ENCODE measurements at places on chromosomes 3 and 15.

DNA sequence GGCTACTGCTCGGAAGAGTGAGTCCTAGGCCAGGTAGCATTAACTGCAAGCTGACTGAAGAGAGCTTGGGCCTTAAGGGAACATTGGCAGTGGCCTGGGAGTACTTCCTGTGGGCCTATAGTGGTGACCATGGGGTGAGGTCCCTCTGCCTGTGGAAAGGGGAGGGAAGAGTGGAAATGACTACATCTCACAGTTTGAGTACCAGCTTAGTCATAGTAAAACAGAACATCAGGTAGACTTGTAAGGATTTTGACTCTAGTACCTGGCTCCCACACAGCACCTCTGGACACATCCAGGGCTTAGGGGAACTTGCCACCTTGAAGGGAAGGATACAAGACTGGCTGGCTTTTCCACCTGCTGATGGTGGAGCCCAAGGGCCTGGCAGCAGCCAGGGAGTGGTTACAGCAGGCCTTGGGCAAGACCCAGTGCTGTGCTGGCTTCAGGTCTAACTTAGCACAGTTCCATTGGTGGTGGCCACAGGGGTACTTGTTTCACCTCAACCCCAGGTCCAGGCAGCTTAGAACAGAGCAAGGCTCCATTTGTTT, 147.8 kb downstream of the SLC9A9 start:
- no peak for DNase-seq

GRCh38 chr3:158733656-158734055, 1.4 kb upstream of the RARRES1 start:
- DNase-seq: no peak

GRCh38 chr15:67396114-67396513, 124.8 kb upstream of the C15orf61 start:
- no peak for DNase-seq

DNA sequence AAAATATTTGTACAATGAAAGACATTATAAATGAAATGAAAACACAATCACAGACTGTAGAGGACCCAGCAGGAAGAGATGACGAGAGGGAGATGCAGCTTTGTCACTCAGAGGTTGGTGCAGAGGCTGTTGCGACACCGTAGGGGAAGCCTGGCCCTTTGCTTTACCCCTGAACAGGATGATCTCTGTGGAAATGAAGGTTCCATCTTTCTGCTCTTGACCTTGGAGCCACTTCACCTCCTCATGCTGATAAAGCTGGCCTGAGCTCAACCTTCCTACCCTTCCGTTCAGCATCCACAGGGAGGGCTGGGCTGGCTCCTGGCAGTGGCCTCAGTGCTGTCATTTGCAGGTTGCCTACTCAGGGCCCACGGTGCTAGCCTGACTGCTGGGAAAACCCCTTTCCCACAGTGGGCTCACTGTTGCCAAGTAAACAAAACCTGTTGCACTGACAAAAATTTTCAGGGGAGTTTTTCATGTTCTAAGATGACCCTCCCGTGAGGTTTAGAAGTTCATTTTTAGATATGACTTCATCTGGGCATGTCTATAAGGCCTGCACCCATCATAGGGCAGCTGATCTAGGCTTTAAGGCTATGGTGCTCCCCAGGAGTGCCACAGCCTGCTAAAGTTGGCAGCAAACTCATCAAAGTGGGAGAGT, 3.0 kb upstream of the CD80 start:
- DNase-seq: no peak

GRCh38 chr3:15512166-15512565, 9.3 kb downstream of the COLQ start:
- DNase-seq: peak; percentile 19

DNA sequence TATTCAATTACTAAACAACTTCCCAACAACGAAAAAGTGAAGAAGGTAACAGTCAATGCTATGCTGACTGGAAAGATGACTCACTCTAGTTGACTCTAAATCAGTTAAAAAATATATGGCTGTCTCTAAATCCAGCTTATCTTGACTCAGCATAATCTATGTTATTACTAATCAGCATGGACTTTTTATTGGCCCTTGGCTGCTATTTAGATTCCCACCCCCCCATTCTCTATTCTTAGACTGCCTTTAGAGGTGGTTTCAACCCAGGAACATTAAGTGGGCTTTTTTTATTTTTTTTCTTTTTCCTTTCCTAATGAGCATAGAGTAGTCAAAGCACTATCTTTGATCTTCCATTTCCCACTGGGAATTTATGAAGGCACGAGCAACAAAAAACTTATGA, 1.9 kb downstream of the PCOLCE2 start:
- peak; percentile 88 for DNase-seq

DNA sequence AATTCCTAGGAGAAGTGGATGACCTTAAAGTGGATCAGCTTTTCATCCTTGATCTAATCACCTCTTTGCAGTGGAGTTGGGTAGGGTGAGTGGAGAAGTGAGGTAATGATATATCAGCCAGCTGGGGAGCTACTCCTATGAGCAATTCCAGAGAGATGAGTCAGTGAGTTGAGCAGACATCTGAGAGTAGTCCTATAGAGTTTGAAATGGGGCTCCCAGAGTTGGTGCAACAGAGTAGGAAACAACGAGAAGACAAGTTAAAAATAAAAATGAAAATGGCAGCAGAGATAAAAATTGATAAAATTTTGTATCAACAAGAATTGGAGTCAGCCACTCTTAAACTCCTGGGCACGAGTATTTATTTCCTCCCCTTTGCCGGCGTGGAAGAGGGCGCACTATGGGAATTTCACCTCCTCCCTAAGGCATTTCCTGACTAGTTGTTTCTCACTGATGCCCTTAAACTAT, 150.8 kb upstream of the DPH6 start:
- peak; percentile 83 for DNase-seq

DNA sequence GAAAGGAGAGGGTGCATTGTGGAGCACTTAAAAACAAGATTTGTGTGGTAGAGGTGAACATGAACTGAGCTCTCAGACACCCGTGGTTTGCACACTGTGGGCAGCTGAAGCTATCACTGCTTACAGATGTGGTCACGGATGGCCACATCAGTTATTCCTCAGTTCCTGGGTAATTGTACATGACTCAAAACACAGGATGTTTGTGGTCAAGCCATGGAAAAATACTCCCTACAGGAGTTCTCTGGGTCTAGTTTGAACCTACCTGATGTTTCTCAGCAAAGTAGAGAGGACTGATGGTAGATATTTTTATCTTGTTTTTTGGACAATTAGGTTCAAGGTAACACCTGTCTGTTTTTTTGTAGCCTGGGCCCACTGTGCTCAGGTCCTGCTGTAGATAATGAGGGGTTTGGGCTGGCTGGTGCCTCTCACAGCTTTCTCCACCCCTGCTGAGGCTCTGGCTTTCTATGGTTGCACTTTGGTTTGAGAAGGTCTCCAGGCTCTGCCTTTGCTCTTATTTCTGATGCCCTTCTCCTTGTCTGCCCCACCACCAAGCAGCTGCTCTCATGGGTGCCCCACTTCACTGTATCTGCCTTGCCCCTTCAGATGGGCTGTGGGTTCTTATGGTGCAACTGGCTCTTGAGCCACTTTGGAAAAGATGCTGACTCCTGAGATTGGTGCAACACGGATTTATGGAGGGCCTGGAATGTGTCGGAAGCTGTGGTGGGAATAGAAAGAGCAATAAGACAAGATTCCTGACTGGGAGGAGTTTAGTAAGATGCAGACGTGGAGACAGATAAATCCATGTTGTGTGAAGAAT, 40.1 kb downstream of the CDCP1 start:
- DNase-seq: peak; percentile 86

DNA sequence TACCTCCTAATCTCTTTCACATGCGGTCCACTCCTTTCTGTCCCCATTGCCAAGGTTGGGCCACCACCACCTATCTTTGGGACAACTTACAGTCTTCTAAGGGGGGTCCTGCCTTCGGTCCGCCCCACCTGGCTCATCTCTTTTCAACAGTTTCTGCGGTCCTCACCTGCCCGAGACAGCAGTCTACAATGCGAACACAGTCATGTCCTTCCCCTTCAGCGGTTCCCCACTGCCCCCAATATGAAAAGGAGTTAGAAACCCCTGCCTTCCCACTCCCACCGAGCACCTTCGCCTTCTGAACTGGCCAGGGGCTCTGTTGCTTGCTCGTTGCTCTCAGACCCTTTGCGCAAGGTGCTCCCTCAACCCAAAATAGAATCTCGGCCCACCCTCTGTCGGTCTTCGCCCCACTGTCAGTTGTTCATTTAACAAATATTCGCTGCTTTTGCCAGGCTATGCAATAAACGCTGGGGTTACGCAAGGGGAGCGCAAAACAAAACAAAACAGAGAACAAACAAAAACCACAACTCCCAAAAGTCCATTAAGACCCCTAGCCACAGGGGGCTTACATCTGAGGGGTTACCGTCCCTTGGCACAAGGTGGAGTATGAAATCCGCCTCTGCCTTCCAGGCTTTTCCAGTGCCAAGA, 611 bp upstream of the FANCI start:
- DNase-seq: peak; percentile 44

DNA sequence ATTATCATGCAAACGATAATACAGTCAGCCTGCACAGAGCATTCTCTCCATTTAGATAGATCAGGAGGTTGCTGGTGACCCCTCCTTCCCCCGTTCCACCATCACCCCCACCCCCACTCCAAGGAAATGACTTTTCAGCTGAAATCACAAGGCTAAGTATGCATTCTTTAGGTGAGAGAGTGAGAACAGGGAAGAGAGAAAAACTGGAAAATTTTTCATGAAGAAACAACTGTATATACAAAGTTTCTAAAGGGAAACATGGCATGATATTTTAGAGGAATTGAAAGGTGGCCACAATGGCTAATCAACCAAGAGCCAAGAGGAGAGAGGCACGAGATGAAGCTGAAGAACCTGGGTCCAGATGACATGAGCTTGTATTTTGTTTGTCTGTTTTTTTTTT, 22.2 kb downstream of the BCL2A1 start:
- DNase-seq: no peak

DNA sequence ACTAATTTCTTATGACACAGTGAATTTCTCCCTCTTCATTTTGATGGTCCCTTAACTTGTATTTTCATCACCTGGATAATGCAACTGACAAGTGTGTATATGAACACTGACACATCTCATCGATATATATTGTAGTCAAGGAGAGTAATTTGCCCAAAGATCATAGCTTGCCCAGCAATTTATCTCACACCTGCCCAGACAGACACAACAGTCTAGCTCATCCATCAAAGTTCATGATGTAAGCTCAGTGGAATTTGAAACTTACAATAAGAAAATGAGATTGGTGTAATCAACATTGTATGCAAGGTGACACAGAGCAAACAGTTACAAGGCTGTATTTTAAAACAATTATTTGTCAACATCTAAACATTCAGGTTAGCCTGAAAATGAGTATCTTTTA, 805.8 kb downstream of the NAALADL2 start:
- DNase-seq: no peak

DNA sequence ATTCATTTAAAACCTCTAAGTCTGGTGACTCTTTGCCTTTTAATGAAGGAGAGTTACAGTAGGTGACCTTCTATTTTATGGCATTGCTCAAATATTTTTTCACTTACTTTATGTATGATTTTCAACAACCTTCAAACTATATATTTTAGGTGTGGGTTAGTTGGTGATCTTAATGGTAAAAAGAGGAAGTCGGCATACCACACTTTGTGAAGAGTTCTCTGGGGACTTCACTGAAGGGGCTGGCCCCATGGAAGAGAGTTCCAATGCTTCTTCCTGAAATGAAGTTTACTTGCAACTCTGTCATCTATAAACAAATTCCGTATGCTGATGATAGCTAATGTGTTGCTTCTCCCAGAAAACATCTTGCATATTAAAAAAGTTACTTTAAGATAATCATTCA, 647.0 kb upstream of the SGO1 start:
- DNase-seq: no peak

DNA sequence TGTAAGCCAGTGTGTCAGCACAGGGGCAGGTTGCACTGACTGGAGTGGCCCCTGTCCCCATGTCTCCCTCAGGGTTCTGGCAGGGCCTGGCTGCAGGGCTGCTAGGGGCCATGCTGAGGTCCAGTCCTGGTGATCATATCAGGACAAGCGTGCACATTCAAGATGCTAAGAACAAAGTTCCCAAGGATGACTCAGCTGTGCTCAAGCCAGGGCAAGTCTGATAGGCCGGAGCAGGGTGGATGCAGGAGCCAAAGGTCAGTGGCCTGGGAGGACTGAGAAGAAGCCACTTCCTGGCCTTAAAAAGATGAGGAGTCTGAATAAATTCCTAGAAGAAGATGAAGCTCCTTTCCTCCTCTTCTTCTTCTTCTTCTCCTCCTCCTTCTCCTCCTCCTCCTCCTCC, 353.2 kb downstream of the AGBL1 start:
- DNase-seq: no peak

- DNase-seq: no peak
These were observed 107.8 kb downstream of the ASB7 start for GRCh38 chr15:100710222-100710621.

DNA sequence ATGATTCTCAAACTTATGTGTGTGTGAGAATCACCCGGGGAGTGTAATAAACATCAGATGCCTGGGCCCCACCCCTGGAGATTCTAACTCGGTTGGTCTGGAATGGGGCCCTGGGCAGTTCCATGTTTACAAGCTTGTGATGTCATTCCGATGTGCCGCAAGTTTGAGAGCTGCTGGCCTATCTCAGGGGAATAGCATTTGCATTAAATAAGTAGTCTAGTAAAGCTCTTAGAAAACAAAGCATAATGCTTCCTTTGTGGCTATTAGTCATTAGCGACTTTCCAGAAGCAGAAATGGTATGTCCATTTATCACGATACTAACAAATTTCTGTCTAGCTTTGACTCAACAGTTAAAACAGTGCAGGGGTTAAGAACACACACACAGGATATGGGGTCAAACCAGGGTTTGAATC, 20.9 kb downstream of the PGBD4 start:
- DNase-seq: peak; percentile 98

GRCh38 chr15:47742742-47743141, 25.4 kb downstream of the SEMA6D start:
- DNase-seq: no peak

- DNase-seq: no peak
These were observed 4.5 kb upstream of the RPL24 start for GRCh38 chr3:101690972-101691371.

DNA sequence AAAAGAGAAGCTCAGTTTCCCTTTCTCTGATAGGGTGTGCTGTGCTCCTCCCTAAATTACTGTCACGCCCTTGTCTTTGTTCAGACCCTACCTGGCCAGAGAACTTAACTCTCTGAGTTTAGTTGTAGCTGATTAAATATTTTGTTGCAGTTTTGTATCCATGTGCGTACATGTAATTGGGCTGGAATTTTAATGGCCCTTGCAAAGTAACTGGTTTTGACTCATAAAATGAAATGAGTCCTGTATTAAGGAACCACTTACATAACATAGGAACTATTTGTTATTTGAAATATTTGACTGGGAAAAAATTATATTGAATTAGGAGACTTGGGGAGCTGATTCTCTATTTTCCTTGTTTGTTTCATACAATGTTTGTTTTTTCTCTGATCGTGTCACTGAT, 80.2 kb downstream of the LRRK1 start:
- peak; percentile 83 for DNase-seq

GRCh38 chr15:86162172-86162591, 82.5 kb downstream of the AGBL1 start:
- no peak for DNase-seq

- DNase-seq: peak; percentile 21
These were observed 38.7 kb upstream of the CCDC50 start for GRCh38 chr3:191290311-191291025.

- DNase-seq: no peak
These were observed 502.2 kb downstream of the PDCD6IP start for GRCh38 chr3:34300621-34301020.
